Brain microvascular endothelial cell (primary cell): ENCODE measurements at places on chromosomes 5 and 9.

- no peak for DNase-seq
These were observed 187.1 kb downstream of the BNC2 start for GRCh38 chr9:16683326-16683725.

DNA sequence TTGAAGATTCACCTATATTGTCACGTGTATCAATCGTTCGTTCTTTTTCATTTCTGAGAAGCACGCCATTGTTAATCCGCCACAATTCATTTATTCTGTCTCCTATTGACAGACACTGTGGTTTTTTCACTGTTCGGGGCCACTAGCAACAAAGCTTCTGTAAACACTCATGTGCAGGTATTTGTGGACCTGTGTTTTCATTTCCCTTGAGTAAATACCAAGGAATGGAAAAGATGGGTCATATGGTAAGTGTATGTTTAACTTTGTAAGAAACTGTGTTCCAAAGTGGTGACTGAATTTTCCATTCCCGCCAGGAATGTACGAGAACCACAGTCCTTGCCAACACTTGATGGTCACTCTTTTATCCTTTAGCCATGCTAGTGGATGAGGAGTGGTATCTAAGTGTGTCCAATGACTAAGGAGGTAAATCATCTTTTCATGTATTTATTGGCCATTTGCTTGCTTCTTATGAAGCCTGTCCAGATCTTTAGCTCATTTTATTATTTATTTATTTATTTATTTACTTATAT lies 10.7 kb downstream of the ABO start:
- no peak for DNase-seq

DNA sequence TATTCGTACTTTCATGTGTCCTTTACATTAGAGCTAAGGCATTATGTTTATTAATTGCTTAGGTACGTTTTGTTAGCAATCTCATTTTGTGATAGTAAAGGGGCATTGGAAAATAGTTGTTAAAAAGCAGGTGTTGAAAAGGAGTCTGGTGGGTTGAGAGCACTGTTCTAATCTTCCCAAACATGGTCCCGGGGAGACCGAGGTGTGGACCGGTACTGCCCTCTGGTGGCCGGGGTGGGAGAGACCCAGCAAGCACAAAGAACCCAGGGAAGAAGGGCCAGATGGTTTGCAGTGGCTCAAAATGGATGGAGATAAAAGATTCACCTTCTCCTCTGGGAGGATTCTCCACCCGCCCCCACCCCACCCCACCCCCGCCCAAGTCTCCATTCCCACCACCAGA lies 26.1 kb downstream of the IDNK start:
- DNase-seq, result peak; percentile 40

- DNase-seq, result no peak
These were observed 31.4 kb downstream of the CFAP77 start for GRCh38 chr9:132441404-132441803.

DNA sequence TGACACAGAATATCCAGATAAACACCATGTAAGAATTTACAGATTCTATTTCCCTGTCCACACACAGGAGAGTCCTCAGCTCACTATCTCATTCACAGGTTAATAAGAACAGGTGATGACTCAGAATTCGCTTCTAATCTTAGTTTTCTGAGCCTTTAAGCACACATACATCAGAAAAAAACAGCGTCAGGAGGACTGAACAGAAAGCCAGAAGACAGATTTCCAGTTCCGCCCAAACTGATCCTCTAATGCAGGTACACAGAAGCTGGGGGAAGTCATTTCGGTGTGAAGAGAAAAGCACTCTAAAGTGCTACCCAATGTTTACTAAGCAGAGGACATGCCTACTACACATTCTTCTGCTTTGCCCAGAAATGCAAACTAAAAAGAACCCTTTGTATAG lies 1.6 kb downstream of the CEMIP2 start:
- no peak for DNase-seq

DNA sequence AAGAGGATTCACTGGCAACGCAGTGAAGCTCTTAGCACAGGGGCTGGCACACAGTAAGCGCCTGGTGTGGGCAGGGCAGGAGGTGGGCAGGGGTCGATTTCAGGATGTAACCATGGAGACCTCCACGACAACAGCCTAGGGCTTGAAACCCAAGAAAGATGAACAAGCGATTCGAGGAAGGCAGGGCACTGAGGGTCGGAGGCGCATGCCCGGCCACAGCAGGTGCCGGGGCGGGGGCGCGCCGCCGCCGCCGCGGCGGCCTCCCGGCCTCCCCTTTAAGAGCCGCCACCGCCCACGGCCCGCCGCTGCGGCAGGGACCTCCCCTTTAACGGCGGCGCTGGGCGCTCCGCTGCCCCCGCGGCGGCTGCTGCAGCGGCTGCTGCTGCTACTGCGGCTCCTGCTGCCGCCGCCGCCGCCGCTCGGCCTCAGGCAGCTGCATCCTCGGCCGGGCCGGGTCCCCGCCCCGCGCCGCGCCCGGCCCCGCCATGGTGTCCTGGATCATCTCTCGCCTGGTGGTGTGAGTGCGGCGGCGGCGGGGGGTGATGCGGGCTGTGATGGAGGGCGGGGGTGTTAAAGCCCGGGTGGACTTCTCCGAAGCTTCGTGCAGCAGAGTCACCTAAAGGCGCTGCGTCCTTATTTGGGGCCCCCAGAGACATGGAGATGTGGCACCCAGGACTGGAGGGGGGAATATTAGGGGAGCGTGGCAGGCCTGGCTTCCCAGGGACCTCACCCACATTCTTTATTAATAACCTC lies at the start of gene REEP2:
TSS of gene REEP2 (plus strand) at position 334 of the 753 bp plus-strand sequence. CDS start at position 486, 152 bp downstream.
- DNase-seq, result no peak

DNA sequence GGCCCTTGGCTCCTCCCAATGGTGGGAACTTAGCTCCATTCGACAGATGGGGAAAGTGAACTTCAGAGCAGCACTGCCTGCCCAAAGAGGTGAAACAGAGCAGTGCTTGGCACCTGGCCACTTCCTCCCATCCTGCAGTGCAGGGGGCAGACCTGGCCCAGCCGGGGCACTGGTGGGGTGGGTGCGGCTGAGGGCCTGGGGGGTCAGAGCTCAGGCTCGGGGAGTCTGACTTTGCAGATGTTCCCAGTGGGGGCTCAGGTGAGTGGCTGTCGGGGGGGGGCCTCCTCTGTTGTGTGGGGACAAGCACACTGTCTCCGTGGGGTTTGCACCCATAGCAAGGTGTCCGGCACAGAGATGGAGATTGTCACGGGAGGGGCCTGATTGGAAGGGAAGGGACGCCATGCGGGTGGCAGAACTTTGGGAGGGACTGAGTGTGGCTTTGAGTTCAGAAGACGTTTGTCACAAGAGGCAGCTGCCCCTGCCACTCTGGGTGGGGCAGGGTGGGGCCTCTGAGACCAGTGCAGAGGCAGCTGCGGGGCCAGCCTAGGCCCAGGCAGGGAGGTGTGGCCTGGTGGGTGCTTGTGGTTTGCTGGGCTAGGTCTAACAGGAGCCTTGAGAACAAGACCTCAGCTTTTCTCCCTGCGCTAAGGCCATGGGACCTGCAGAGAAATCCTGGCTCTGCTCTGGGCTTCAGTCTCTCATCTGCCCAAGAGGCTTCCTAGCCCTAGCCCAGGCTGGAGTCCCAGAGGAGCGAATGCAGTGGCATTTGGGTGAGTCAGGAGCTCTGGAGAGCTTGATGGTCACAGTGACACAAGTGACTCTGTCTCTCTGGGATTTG lies 2.5 kb downstream of the MYMK start:
- no peak for DNase-seq

DNA sequence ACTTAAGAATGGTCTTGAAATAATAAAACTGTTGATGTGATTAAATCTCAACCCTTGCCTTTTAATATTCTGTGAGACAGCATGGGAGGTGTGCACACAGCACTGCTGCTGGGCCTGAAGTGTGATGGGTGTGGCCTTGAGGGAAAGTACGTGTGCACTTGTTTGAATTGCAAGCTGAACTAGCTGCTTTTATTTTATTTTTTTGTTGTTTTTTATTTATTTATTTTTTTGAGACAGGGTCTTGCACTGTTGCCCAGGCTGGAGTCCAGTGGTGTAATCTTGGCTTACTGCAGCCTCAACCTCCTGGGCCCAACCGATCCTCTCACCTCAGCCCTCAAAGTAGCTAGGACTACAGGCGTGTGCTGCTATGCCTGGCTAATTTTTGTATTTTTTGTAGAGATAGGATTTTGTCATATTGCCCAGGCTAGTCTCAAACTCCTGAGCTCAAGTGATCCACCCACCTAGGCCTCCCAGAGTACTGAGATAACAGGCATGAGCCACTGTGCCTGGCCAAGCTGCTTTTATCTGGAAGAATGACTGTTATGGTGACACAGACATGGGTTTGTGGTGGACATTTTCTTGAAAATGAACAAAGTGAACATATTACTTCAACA lies 58.9 kb downstream of the GPR107 start:
- peak; percentile 33 for DNase-seq

- no peak for DNase-seq
These were observed 85.0 kb upstream of the TAF11L2 start for GRCh38 chr5:17412760-17413671.

DNA sequence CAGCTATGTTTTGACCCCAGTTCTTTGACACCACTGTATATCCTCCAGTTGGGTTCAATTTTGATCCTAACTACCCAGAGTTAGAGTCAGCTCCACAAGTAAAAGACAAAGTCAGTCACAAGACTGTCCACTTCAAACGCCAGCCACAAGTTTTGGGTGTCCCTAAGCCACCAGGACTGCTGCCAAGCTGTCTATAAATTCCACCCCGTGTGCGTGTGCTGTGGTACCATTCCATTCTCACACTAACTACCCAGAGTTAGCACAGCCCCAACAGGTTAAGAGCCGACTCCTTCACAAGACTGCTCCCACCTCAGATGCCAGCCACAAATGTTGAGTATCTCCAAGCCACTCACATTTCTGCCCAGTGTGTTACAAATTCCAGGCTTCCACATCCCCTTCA lies 56.7 kb downstream of the APC start:
- no peak for DNase-seq

DNA sequence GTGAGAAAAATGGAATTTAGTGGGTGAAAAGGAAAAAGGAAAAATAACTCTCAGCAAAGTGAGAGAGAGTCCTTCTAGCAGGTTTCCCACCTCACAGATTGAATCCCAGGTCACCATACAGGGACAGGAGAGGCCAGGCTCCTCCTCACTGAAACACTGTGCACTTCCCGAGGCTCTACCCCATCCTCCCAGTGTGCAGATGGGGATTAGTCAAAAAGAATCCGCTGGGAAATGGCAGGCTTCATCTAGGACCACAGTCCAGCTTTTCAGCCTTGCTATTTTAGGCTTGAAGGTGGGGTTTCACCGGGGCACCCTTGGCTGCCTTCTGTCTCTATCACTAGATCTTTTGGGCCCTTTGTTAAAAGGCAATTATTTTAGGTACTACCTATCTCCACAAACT lies 47.8 kb downstream of the YIPF5 start:
- no peak for DNase-seq

- no peak for DNase-seq
These were observed 13.8 kb downstream of the CYFIP2 start for GRCh38 chr5:157279605-157280239.

DNA sequence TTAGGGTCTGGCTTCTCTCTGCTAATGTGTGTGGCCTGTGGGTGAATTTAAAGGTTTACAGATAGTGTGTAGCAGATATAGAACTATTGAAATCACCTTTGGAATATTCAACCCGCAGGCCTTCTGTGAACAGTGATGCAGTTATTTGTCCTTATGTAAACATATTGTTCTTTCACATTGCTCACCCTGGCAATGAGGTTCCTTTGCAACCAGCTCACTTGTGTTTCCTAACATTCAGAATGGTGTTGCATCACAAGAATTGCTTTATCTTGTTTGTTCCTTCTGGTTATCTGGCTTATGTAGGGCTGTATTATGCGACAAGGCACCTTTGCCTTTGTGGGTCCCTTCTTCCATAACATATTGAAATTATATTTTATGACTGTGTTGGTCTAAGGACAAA lies 370.3 kb downstream of the NNT start:
- DNase-seq, result no peak

GRCh38 chr9:89171693-89172092 lies 6.9 kb downstream of the SHC3 start:
- DNase-seq, result no peak

DNA sequence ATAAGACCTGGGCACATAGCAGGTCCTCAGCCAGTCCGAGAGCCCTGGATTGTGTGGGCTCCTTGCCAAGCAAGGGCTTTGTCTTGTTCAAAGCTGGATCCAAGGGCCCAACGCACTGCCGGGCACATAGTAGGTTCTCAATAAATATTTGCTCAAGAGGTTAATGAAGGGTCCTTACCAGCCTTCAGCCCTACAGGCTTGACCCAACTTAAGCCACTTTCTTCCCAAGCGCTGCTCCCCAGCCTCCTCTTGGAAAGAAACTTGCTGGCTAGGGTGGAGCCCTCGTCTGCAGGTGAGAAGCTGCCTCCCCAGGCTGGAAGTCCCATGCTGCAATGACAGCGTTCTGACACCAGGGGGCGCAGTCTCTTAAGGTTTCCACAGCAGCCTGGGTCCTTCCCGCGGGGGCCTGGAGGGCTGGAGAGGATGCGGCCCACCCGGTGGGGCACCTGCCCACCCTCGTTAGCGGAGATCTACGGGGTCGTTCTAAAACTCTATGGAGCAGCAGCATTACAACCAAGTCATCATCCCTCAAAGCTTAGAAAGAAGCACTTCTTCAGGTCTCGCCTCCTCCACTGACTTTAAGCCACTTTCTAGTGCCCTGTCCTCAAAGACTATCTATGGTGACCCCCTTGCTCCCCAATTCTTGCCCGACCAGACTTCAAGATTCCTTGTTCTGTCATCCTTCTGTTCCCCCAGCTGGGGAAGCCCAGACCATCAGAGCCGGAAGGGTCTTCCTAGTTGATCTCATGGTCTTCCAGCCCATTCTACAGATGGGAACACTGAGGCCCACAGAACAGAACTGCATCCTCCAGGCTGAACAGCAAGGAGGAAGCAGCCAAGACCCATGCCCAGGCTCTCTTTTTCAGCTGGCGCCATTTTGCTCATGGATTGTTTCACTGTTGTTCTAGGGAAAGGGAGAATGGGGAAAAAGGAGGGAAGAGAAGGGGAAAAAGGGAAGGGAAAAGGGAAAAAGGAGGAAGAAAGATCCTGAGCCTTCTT lies 115.4 kb downstream of the LHX2 start:
- DNase-seq, result peak; percentile 53

- no peak for DNase-seq
These were observed 34.1 kb upstream of the UNC5A start for GRCh38 chr5:176776141-176776865.

GRCh38 chr9:27792971-27793689 lies 219.8 kb upstream of the C9orf72 start:
- no peak for DNase-seq

DNA sequence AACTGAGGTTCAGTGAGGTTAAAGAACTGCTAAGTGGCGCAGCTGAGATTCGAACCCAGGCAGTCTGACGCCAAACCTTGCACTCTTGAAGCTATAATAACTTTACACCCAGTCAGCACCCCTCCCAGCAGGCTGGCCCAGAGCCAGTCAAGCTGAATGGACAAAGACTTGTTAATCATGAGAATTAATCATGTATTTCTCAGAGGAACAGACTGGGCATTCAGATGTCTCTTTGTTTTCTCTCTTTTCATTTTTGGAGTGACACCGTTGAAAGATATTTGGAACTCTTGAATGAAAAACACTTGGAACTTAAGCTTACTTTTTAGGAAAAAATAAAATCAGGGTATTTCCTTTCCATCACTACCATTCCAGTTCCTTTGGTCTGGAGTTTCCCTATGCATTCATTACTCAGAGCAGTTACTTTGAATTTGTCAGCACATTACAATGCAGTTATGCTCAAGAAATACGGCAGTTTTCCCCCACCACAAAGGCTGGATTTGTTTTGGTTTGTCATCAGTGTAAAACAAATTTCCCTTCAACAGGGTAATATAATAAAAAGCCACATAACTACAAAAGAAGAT lies 22.6 kb upstream of the MAMDC2 start:
- DNase-seq, result peak; percentile 89
